ENCODE measurements at places on chromosomes 13 and 19. TPM values are rescaled to one million over a fixed set of nuclear protein-coding genes. Genes with fewer than 3 reads are reported as not detected.

TJP3 gene
- 168 TPM for polyA plus RNA-seq

CSNK1G2 gene
- polyA plus RNA-seq: 91.1 TPM

GPR4 gene
- 0.46 TPM for polyA plus RNA-seq

- no peak for DNase-seq
Measured at GRCh38 chr13:77863144-77863543, 55.5 kb downstream of the EDNRB start.

DNA sequence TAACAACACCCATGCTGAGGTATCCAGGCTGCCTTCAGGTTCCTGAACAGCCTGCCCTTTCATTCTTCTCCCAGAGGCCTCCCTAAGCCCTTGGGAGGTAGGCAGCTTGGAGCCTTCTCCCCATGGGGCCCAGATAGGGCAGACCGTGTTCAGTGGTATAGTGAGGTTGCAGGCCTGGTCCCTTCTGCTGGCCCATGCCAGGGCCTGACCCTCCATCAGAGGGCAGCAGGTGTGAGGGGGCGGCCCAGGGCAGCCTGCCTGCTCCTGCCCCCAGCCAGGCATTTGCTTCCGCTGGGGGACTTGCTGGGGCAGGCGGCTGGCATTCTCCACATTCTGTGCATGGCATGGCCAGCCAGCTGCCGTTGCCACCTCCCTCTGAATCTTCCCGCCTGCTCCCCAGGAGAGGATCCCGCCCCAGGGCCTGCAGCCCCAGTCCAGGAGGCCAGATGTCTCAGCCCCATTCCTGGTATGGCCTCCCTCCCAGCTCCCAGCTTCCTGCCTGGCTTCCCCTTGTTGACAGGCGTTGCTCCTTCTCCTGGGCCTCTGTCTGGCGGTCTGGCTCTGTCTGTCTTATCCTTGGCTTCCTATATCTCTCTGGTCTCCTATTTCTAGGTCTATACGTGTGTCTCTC, 8.9 kb downstream of the CIC start:
- DNase-seq: peak; percentile 71

- no peak for DNase-seq
Measured at GRCh38 chr13:64723724-64724123, 2506.4 kb downstream of the PCDH9 start.

GRCh38 chr13:48296528-48296927, 7.0 kb upstream of the RB1 start:
- no peak for DNase-seq

DNA sequence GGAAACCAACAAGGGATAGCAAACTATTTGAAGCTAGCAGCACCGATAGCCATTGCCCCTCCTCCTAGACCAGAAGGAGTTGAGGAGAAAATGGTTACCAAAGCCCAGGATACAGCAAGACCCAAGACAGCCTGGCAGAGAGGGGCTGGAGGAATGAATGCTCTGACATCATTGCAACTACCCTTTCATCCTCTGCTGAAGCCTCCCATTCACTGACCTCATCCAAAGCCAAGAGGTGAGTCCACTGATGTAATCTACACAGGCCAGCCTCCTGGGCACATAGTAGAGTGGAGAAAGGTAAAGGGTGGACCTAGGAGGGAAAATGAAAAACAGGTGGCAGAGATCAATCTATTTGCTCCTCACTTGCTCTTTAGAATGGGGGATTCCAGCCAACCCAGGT, 42.7 kb upstream of the ZNF780A start:
- no peak for DNase-seq

- no peak for DNase-seq
Measured at GRCh38 chr13:46172531-46172991, 9.4 kb downstream of the LCP1 start.

DNA sequence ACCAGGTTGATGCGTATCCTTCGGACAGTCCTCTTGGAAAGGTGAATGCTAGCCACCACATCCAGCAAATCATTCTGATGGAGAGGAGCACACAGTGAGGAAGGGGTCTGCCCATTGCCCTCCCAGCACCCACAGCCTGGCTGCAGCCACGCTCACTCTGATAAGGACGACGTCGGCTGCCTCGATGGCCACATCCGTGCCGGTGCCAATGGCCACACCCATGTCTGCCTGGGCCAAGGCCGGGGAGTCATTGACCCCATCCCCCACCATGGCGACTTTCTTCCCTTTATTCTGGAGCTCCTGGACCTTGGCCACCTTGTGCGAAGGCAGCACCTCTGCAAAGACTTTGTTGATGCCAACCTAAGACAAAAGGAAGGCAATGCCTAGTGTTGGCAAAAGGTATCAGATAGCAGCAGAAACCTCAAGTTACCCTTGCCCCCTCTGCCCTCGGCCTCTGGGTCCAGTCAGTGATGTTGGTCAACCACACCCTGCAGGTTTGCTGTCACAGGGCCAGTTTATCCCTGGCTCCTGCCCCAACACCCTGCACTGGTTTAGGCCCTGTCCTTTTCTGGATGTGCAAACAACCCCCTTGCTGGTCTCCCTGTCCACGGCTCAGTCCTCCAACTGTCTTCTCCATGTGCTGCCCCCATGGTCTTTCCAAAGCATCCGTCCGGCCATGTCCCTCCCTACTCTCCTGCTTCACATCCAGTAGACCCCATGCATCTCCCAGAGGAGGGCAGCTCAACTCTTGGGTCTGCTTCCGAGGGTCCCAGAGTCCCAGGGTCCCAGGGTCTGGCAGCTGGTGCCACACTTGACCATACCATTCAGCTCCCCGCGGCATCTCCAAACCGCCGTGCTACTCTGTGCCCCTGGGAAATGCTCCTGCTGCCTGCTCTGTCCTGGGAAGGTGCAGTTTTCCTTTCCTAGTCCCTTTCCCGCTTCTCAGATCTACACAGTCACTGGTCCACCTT, 73.6 kb downstream of the ATP7B start:
- DNase-seq: no peak

- no peak for DNase-seq
Measured at GRCh38 chr13:114151565-114152284, 19.3 kb upstream of the RASA3 start.

DNA sequence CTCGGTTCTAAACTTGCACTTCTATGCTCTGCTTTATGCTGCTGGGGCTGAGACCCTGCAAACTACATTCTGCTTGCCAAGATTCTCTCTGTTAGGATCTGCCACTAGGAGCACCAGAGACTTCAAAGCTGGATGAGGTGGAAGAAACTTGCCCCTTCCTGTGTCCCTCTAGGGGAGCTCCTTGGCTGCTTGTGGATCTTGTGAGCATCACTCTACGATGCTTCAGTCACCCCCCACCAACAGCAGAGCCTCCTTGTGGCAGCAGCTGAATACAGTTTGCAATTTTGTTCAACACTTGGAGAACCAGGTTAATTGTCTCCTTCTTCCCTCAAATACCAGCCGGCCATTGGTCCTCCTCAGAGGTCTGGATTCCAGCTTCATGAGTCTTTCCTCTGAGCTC, 310.6 kb downstream of the FGF14 start:
- DNase-seq: no peak

DNA sequence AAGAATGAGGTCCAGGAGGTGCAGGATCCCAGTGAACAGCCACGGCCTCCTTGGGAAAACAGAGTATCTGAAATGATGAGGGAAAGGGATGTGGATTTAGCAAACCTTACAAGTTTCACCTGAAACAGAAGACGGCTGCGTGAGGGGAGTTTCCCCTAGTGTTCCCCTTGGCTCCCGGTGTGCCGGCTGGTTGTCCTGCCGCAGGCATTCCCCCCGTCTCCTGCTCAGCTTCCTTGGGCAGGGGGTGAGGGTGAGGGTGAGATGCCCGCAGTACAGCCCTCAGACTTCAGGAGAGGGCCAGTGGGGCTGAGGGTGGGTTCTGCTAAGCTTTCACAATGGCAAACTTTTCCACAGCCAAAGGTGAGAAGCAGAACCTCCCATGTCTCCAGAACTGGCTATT, 201.1 kb upstream of the SOX1 start:
- no peak for DNase-seq

GRCh38 chr19:19050731-19051130, 13.1 kb upstream of the SLC25A42 start:
- no peak for DNase-seq

Data from sigmoid colon (tissue), 7 donors.